ENCODE measurements at places on chromosomes 16 and 17.

DNA sequence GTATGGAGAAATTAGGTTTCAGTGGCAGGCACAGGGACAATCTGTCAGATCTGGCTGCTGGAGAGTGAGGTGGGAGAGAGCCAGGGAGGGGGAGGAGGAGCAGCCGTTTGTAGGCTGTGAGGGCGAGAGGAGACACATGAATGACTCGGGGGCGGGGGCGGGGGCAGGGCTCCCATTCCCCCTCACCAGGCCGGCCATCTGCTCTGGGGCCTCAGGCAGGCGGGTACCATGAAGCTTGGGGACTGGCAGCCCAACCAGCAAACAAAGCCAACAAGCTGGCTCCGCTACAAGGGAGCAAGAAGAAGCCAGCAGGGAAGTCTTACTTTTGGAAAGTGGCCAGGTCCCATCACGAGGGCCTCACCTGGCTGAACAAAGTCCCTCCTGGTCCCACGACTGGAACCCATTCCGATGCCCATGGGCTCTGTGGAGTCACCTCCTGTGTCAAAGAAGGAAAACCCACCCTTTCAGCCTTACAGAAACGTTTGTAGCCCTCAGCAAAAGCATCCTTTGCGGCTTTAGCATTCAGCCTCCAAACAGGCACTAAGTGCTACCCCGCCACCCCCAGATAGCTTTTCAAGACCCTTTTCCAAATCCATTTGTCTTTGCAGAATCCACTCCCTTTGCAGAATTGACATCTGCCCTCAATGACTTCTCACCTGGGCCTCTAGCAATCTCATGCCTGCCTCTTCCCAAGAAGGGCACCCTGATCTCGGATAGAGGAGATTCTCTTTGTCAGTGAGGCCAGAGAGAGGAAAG is 9.2 kb upstream of the SSTR2 start:
- DNase-seq: no peak

DNA sequence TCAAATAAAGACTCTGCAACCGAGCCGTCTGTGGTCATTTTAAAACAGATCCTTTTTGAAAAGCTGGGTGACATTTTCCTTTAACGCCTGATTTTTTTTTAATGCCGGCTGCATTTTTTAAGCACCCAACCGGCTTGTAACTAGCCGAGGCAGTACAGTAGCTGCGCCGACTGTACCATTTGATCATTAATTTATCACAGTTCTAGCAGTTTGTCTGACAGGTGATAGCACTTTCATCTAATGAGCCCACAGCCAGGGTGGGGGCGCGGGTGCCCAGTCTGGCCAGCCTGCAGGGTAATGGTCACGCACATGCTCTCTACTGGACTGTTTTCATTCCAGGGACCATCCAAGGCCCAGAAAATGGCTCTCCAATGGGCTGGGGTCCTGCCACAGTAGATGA is 68.8 kb downstream of the IRX5 start:
- DNase-seq: no peak

- DNase-seq: no peak
These were observed 33.6 kb downstream of the ELAC2 start for GRCh38 chr17:12983991-12984884.

DNA sequence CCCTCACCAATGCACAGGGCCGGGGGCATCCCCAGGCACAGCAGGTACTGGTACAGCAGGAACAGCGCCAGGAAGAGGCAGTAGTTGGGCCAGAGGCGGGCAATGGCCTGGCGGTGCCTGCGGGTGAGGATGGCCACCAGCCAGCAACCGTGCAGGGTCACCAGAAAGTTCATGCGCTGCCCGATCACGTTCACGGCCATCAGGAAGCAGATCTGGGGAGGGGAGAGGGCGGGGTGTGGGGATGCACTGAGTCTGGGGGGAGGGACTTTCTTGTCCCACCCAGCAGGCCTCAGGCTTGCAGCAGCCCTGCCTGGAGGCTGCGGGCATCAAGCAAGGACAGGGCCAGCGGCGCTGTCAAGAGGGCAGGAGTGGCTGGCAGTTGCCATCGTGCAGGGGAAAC is 25.4 kb downstream of the CTU2 start:
- no peak for DNase-seq

DNA sequence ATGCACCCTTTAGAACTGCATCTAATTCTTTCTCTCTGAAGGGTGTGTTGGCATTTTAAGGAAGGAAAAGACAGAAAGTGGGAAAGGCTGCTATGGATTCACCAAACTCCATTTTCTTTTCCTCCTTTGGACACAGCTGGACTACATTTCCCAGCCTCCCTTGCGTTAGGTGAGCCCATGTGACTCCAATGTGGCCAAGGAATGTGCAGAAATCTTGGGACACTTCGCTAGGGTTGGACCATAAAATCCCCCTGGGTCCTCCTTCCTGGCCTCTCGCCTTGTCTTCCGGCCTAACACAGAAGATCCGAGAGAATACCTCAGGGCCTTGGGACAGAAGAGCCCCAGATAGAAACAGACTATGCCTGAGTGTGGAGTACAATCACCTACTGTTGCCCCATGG is 56.3 kb downstream of the ABCC12 start:
- no peak for DNase-seq

DNA sequence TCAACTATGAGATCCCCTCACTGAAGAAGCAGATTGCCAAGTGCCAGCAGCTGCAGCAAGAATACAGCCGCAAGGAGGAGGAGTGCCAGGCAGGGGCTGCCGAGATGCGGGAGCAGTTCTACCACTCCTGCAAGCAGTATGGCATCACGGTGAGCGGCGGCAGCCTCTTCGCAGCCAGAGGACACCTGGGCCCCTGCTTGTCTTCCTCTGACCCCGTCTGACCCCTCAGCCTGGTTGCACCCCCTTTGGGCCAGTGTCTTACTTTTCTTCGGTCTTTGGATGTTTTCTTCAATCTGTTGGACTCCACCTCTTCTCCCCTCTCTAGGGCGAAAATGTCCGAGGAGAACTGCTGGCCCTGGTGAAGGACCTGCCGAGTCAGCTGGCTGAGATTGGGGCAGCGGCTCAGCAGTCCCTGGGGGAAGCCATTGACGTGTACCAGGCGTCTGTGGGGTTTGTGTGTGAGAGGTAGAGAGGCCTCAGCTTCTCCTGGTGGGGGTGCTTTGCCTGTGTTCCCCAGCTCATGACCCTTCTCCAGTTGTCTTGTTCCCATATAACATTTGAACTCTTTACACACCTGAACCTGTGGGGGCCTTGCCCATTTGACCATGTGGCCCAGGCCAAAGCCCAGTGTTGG is 4.4 kb downstream of the CDK5RAP3 start:
- DNase-seq: no peak

DNA sequence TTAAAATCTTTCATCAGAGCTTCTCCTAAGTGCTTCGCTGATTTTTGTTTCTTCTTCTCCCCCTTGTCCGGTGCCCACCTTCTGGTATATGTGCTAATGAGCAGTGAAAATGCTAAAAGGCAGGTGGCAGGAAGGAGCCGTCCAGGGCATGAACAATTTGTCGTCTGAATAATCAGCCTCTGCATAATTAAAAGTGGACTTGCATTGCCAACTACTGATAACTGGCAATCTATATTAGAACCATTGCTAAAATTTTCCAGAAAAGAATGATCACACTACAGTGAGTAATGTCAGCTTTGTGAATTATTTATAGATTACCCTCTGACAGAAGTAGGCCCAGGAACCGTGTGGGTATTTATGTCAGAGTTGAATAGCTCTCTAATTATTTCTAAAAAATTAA is 28.1 kb downstream of the SERPINF1 start:
- no peak for DNase-seq

- no peak for DNase-seq
These were observed 189.2 kb downstream of the STX8 start for GRCh38 chr17:9386401-9386800.
